ENCODE measurements at places on chromosomes 7 and 10.

DNA sequence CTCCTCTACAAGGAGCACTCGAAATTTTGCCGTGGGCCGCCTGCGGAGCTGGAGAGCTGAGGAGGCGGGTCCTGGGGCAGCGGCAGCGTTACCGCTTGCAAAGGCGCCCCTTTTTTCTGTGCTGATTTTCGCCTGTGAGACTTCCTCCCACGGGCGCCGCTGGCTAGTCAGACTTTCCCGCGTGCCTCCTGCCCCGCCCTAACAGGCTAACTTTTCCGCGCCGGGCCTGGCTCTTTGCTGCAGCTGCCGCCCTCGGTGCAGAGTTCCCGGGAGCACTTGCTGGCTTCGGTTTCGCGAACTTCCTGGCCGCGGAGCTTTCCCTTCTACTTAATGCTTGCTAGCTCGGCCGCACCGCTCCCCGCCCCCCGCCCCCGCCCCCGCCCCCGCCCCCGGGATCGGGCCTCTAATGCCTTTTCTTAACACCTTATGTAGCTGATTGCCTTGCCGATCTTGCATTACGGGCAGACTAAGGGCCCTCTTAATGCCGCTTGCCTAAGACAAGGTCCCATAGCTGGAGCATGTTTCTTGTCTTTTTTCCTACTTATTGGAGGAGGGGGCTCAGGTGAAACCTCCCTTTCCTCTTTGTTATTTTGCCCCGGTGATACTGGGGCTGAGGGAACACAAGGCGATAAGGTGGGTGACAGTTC lies 37.9 kb upstream of the RASGEF1A start:
- DNase-seq = peak; percentile 12

DNA sequence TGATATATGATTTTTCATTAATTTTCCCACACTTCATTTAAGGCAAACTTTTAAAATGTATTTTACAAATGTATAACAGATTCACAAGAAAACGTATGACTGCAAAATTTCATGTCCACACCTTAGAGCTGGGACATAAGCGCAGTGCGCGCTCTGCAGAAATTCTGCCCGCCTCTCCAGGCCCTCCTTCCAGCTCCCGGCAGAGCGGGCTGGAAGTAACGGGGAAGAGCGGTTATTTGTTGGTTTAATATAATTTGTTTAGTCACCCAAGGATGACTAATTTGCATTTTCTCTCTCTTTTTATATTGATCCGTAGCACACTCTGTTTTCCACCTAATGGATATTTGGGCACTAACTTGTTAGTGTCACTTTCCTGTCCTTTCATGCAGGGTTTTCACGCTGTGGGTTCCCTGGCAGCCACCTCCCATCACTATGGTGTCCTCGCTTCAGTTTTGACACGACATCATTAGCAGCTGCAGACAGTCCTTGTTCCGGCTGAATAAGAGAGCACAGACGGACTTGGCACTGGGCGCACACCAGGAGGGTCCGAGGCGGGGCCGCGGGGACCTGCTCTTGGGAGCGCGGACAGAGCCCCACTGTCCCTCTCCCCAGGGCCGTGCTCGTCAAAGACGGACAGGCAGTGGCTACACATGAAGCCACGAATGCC lies 129.2 kb upstream of the SEC61G start:
- no peak for DNase-seq

DNA sequence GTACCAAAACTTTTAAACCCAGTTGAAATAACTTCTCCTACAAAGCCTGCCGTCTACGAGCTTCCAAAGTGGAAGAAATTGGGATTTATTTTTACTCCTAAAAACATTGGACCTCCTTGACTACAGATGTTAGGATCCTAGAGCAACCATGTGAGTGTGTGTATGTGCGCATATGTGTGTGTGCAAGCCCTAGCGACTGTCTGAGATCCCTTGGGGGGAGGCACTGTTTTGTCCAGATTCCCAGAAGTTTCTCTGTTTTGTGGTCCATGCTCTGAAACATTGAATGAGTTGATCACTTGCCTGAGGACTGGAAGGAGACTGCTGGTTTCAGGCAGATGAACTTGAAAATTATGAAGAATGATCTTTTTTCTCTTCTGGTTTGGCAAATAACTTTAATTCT lies 312.3 kb upstream of the ZNF32 start:
- no peak for DNase-seq

DNA sequence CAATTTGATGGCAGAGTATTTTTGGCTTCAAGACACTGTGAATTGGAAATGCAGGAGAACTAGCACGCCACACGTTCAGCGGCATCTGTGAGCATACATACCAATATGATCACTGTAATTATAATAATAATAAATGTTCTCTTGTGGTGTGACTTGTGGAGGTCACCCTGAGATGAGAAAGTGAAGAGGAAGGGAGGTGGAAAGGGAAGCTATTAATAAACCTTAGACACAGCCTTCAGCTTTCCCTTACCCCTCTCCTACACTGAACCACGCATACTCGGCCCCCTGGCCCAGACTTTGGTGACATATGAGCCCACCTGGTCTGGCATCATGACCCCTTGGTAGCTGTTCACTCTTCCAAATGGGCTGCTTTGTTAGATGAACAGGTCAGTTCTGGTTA lies 139.1 kb downstream of the SORCS3 start:
- DNase-seq = no peak

DNA sequence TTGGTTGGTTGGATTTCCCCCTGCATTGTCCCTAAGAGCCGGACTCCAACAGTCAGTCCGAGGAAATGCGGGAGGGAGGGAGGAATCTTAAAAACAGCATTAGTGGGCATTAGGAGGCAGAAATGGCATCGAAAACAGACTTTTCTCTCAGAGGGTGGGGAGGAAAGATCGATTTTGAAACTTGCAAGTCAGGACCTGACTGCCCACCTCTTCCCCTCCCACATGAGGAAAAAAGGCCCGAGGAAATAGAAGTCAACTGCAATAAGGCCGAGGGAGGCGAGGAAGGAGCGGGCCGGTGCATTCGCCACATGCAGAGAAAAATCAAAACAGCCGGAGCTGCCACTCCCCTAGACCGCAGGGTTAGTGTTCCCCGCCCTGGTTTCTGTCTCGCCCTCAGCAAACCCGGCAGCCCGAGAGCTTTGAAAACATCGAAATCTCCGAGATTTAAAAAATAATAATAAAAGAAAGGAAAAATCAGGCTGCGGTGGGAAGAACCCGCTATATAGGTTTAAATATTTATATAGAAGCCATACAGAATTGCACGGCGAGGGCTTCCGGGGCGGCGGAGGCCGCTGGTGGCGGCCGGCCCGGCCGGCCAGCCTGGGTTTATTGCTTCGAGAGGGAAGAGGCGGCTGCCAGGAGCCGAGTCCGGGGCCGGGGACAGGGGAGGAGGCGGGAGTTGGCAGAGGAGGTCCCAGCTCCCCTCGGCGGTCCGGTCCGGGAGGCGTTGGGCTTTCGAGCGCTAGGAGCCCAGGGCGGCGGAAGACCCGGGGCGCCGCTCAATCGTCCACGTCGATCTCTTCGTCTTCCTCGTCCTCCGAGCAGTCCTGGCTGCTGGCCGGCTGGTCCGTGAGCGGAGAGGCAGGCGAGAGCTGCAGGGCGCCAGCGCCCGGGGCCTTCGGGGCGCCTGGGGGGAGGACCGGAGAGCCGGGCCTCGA lies 2.5 kb downstream of the LBX1 start:
- DNase-seq = no peak

DNA sequence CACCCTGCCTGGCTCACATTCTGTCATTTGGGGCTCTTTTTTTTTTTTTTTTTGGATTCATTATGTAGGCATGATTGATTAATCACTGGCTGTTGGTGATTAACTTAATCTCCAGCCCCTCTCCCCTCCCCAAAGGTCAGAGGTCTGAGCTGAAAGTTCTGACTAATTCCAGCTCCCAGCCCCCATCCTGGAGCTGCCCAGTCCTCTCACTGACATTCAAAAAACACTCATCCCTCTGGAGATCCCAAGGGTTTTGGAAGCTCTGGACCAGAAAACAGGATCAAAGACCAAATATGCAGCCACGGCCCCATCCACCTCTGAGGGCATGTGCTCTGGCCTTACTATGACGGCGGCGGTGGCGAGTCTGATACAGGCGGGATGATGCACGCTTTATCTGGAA lies 53.8 kb downstream of the RBM17 start:
- no peak for DNase-seq

- no peak for DNase-seq
These were observed 378.4 kb upstream of the SEMA3D start for GRCh38 chr7:85565276-85565675.

Measured in activated CD4-positive, CD25-positive, alpha-beta regulatory T cell (primary cell).